Umbilical cord (tissue), 2 donors: ENCODE measurements at places on chromosomes 13 and 19.

GRCh38 chr13:66992183-66992582 lies 238.0 kb downstream of the PCDH9 start:
- no peak for DNase-seq

DNA sequence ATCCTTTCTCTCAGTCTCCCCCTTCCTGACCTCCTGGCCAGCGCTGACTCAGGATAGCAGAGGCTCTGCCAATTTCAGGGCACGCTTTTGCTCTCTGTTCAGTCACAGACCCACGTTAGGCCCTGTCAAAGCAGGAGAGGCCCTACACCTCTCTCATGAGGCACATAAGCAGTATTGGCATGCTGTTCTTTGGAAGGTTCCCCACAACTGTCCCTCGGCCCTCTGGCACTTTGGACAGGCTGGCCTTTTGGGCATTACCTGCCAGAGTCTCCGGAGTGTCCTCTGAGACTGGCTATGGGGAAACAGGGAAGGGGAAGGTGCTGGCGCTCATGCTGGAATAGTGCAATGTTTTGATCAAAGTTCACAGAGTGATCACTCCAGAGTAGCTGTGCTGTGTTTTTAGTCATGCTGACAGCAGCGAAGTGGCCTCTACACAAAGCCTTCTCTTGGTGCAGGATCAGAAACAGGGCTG lies 23.7 kb upstream of the UBE2L5 start:
- no peak for DNase-seq

GRCh38 chr13:39855236-39855635 lies 199.8 kb downstream of the COG6 start:
- no peak for DNase-seq

GRCh38 chr19:4256563-4256962 lies 9.7 kb downstream of the YJU2 start:
- DNase-seq, result no peak
